ENCODE measurements at places on chromosomes 2 and 18. TPM values are rescaled to one million over a fixed set of nuclear protein-coding genes. Genes with fewer than 3 reads are reported as not detected.

The TRIM54 gene
- not detected for total RNA-seq

The TMEM247 gene
- not detected for total RNA-seq

The PDE1A gene
- 42.4 TPM for total RNA-seq

The TANC1 gene
- 16.3 TPM for total RNA-seq

The OSR1 gene
- total RNA-seq: 36.5 TPM

The RESP18 gene
- not detected for total RNA-seq

The AMER3 gene
- not detected for total RNA-seq

The LOXL3 gene
- total RNA-seq: 57.5 TPM

The ADRA2B gene
- 0.09 TPM for total RNA-seq

The EPB41L5 gene
- total RNA-seq: 13.7 TPM

The MOGAT1 gene
- total RNA-seq: not detected

The FOXI3 gene
- not detected for total RNA-seq

The NOL4 gene
- total RNA-seq: not detected

The ARPC2 gene
- total RNA-seq: 269 TPM

The TMEFF2 gene
- total RNA-seq: 3.0 TPM

The TPO gene
- not detected for total RNA-seq

The SSB gene
- total RNA-seq: 74.7 TPM

The BOLL gene
- total RNA-seq: not detected

The ERFE gene
- total RNA-seq: 7.3 TPM

The KCNF1 gene
- total RNA-seq: 0.14 TPM

The FEV gene
- total RNA-seq: not detected

The CABYR gene
- 3.6 TPM for total RNA-seq

The IGFBP5 gene
- 928 TPM for total RNA-seq

Measured in smooth muscle cell of bladder (primary cell).